ENCODE measurements at places on chromosomes 11 and 22. TPM values are rescaled to one million over a fixed set of nuclear protein-coding genes. Genes with fewer than 3 reads are reported as not detected.

MRGPRX3 gene
- total RNA-seq = not detected

GAL gene
- total RNA-seq = 226 TPM

RIMBP3C gene
- total RNA-seq = 0.70 TPM

SLC5A1 gene
- total RNA-seq = not detected

DKK3 gene
- total RNA-seq = 8.8 TPM

SPDYC gene
- total RNA-seq = 2.0 TPM

MMP1 gene
- not detected for total RNA-seq

GRCh38 chr11:9880657-9881056 is 216.8 kb downstream of the SWAP70 start:
- DNase-seq = no peak

DNA sequence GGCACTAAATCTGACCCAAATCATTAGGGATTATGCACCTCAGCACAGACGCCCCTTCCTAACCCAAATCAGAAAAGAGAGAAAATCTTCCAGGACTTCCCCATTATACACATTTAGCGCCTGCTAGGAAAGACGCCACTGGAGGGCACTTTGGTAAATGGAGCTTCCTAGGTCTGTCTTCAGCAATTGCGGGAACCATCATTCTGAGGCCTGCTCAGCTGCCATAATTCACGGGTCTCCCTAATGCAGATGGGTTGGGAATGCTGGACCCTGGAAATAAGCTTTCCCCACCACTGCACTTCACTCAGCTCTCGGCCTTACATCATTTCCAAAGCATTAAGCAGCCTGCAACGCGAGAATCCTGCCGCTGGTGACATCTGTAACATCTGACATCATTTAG is 86.2 kb upstream of the OPCML start:
- peak; percentile 50 for DNase-seq

DNA sequence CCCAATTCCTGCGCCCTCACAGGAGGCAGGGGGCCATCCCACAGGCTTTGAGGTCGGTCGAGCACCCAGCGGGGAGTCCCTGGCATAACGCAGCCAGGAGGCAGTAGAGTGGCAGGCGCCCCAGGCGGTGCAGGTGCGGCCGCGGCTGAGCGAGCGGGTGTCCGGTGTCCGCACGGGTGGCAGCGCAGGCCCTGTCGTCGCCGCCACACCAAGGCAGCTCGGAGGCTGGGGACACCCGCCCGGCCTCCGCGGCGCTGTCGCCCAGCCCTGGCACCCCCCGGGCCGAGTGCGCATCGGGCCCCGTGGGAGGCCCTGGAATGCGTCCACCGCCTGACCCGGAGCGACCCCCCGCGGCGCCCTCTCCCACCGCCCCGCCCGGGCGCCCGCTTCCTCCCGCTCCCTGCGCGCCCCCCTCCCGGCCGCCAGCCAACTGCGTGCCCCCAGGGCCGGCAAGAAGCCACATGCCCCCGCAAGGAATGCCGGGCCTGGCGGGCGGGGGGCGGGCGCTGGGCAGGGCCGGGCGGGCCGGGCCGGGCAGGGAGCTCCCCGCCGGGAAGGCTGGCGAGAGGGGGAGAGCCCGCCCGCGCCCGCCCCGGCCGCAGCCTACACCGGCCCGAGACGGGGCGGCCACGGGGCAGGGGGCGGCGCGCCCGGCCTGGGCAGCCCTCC is 33.9 kb downstream of the PRDM11 start:
- DNase-seq = peak; percentile 95

DNA sequence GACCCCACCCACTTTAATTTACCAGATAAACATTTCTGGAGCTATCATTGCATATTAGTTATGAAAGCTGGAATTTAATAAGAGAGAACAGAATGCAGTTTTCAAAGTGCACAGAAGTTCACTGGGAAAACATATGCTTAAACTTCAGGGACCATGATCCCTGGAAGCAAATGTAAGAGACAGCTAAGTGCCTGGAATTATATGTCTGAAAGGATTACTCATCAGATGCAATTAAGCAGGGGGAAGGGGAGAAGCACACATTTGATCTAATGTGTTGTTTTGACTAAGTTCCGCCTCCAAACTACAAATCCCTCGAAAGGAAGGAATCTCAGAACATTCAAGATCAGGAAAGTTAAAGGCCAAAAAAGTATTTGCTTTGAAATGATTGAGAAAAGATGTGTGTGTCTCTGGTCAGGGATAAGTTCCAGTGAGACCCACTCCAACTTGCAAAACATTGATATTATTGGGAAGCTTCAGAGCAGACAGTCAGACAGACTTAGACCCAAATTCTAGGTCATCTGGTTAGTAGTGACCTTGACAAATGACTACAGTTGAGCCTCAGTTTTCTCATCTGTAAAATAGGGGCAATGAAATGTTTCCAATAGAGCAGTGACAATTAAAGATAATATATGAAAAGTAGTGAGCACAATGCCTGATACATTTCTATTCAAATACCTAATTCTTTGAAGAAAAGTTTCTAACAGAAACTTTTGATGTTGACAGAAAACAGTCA is 147.6 kb downstream of the ME3 start:
- DNase-seq = no peak

GRCh38 chr11:70463478-70464255 is 65.3 kb downstream of the CTTN start:
- DNase-seq = no peak

- no peak for DNase-seq
Observed at GRCh38 chr11:130034236-130034635, 31.6 kb upstream of the PRDM10 start.

DNA sequence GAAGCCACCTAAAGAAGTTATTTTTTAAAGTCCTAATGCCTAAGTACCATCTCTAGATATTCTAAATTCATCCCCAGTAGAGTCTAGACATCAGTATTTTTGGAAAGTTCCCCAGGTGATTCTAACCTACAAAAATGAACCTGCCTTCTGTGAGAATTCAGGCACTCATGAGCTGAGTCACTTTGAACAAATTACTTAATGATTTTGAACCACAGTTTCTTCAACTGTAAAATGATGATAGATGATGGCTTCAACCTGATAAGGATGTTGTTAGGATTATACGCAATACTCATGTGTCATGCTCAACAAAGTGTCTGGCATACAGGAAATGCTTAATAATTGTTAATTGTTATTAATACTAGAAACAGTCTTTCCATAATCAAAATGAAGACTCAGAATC is 82.8 kb upstream of the OR5AK2 start:
- no peak for DNase-seq

DNA sequence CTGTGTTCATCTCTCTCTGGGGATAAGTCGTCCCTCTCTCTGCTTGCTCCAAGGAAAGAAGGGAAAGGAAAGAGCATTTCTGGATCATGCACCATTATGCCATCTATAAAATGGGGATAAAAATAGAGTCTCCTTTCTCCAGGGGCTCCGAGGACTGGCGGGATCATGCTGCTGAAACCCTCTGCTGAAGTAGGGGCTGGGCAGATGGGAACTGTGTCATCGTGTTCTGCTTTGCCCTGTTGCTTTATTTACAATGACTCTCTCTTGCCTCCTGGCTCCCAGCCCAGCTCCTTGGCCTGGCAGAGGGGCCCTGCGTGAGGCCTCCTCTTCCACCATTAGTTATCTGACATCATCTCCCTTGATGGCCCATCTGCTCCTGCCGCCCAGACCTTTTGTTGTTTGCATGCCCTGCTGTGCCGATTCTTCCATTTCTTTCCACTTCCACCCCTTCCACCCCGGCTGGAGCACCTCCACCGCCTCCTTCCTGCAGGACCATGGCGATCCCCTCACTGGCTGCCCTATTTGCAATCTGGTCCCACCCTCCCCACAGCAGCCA is 200.9 kb downstream of the MYO18B start:
- DNase-seq = peak; percentile 40

DNA sequence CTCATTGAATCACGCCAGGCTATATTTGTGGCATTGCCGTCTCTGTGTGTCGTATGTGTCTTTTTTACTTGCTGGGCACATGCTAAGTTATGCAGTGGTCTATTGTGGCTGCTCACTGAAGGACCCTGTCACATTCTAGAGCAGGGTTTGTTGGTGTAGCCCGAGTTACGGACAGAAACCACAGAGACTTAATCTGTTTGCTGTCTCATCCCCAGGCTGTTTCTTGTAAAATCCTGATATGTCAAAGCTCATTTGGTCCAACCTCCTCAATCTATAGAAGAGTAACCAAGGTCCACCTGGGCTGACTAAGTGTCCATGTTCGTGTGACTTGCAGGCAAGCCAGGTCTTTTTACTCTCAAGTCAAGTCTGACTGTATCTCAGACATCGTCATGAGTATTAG is 5.0 kb downstream of the DPF2 start:
- no peak for DNase-seq
